ENCODE measurements at places on chromosomes 1 and 21.

DNA sequence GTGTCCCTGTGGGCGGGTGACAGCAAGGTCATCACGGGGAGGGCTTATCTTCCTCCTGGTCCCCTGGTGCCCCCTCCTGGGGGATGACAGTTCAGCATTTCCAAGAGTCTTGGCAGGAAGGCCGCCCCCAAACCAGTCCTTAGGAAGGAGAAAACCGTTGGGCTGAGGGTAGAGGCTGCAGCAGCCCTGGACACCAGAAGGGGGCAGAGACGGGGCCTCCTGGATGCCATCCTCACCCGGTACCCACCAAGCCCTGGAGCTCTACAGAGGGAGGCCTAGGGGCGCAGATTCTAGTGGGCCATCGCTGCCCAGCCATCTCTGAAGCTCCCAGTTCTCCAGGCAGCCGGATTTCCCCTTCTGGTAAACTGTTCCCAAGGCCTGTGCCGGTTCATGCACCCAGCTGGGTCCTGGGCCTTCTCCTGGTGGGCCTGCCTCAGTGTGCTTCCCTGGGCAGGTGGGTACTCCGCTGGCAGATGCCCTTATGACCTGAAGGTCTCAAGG is 14.8 kb upstream of the ZNF669 start:
- DNase-seq: no peak

DNA sequence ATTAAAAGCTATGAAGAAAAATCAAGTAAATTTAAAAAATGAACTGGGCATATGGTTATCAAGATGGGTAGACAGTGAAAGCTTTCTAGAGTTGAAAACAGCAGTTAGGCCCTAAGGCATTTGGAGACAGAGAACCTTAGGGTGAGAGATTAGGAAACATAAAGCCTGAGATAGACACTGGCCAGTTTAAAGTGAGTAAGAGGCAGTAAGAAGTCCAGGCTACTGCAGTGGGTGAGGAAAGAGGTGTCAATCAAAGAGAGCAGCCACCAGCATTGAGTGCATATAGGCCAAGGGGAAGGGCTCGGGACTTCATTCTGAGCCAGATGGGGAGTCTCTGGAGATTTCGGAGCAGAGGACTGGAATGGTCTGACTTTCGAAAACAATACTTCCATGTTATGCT is 1360.5 kb upstream of the ADGRL4 start:
- no peak for DNase-seq

DNA sequence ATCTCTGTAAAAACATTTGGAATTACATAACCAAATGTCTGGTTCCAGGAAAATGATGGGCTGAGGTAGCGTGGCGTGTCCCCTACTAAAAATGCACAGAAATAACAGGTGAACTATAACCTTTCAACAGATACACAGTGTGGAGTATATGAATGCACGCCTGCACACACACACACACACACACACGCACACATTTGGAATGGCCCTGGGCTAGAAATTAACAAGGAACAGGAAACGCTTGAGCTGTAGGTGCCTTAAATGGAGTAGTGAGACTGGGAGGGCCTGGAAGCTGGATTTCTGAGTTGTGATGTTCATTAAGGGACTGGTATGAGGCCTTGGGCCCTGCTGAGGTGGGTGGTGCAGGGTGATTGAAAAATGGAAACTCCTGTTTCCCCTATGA is 246.5 kb upstream of the C1orf174 start:
- DNase-seq: no peak

- DNase-seq: peak; percentile 96
These were observed 28.8 kb downstream of the MEF2D start for GRCh38 chr1:156471496-156472490.

DNA sequence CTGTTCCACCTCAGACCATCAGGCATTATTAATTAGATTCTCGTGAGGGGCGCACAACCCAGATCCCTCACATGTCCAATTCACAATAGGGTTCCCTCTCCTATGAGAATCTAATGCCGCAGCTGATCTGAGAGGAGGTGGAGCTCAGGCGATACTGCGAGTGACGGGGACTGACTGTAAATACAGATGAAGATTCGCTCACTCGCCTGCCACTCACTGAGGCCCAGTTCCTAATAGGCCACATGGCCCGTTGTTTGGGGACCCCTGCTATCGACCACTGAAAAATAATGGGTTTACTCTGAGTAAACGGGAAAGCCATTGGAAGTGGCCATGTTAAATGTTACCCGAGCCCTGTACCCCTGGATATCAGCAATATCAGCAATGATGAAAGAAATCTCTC is 65.9 kb downstream of the GRIK1 start:
- DNase-seq: no peak

GRCh38 chr1:48785869-48786268 is 9.2 kb upstream of the BEND5 start:
- DNase-seq: no peak

Measured in NCI-H748 treated with DMSO at 0.1 percent for 48 hours (cell line).